Psoas muscle (tissue), 8 donors: ENCODE measurements at places on chromosomes 4 and X. TPM values are rescaled to one million over a fixed set of nuclear protein-coding genes. Genes with fewer than 3 reads are reported as not detected.

- DNase-seq = peak; percentile 0
Observed at GRCh38 chr4:1964443-1964842, 44.3 kb downstream of the NELFA start.

KIF4A gene
- 0.07 TPM for total RNA-seq

GRCh38 chr4:174210354-174210753 lies 73.1 kb downstream of the FBXO8 start:
- DNase-seq = no peak

DNA sequence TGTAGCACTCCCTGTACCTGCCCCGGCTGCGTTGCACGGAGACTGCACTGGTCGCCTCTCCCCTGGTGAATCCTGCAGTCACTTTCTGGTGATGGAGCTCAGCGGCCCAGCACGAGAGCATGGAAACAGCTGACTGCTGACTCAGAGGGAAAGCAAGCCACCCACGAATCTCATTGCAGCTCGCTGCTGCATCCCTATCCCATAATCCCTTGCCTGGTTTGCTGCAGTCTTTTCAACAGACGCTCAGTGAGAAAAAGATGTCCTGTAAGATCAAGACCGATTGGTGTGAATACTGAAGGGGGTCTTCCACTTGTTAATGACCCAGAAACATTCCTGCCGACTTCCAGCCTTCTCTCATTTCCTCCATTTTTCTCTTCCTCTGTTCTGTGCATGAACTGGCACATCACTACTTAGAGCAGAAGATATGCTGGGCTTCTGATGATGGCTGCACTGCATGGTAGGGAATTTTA lies 52.9 kb downstream of the TRIM2 start:
- peak; percentile 27 for DNase-seq

- DNase-seq = no peak
Observed at GRCh38 chr4:20445933-20446723, 194.4 kb downstream of the SLIT2 start.

DNA sequence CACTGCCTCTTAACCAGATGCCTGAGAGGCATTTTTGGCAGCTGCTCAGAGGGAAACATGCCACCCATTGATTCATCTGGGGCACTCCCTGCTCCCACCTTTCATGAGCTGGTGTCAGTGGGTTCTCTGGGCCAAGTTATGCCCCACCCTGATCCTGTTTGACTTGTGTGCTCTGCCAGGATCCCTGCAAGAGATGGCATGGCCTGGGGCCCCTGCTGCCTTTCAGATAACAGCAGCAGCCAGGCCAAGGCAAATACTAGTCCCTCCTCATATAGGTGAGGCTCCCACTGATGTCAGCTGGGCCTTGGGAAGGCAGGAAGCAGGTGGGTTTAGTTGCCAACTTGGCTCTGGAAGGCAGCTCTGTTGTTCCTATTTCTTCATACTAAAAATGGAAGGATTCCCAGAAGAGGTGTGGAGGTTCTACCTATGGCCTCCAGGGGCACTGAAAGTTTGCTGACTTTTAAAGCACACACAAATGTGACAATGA lies 192.9 kb upstream of the RBPJ start:
- DNase-seq = no peak

- DNase-seq = no peak
Observed at GRCh38 chr4:168565130-168565529, 68.3 kb downstream of the PALLD start.

- DNase-seq = no peak
Observed at GRCh38 chr4:128862608-128863311, 53.3 kb downstream of the JADE1 start.

DNA sequence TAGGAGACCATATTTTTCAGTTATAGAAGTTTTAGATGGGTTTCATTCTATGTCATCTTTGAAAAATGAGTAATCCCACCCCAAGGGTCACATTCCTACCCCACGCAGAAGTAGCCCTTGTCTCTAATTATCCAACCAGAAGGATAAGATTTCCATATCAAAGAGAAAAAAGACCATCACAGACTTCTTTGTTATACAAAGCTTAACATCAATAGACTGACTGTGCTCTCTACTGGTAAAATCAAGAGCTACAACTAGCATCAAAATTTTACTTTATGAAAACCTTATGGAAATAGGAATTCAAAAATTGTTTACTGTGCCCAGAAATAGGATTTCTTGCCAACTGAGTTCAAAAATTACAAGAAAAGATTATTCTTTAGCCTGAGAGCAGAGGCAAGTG lies 24.9 kb downstream of the TNMD start:
- no peak for DNase-seq
